SHP77 (cell line): ENCODE measurements at places on chromosomes 11 and 22.

GRCh38 chr11:29782447-29782846 lies 234.4 kb downstream of the KCNA4 start:
- no peak for DNase-seq

GRCh38 chr11:71240865-71241691 lies 11.3 kb downstream of the SHANK2 start:
- no peak for DNase-seq

DNA sequence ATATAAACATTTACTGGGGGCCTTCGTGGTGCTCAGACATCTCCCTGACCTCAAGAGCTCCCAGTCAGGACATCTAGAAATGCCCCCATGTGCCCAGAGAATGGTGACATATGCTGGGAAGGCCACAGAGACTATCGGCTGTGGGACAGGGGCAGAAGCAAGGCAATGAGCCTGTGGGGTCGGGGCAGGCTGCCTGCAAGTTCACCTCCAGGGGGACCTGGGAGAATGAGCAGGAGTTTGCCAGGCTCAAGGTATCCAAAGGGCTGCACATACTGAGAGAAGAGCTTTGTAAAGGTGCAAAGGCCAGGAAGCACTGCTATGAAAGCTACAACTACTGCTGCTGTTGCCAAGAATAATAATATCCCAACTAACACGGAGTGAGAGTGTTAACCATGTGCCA lies 233.9 kb downstream of the TENM4 start:
- no peak for DNase-seq

- DNase-seq = no peak
Measured at GRCh38 chr11:117910525-117910924, 18.7 kb downstream of the TMPRSS13 start.

- no peak for DNase-seq
Measured at GRCh38 chr22:31615491-31615860, 46.5 kb downstream of the PISD start.

DNA sequence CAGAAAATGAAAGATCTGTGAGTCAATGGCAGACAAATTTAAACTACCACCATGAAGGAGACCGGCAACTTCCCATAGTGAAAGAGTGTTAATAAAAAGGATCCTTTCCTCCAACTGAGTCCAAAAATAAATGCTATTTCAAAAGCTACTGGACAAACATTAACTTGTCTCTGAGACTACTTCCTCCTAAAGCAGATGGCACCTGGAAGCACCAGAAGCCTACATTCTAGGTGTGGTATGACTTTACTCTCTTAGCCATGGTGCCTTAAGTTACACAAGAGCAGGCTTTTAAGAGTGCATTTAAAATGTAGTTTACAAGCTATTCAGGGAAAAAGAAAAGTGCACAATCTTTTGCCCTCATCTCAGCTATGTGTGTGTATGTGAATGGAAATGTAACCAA lies 2.5 kb downstream of the ARHGAP32 start:
- DNase-seq = no peak

GRCh38 chr11:109728056-109728455 lies 306.1 kb downstream of the C11orf87 start:
- no peak for DNase-seq

DNA sequence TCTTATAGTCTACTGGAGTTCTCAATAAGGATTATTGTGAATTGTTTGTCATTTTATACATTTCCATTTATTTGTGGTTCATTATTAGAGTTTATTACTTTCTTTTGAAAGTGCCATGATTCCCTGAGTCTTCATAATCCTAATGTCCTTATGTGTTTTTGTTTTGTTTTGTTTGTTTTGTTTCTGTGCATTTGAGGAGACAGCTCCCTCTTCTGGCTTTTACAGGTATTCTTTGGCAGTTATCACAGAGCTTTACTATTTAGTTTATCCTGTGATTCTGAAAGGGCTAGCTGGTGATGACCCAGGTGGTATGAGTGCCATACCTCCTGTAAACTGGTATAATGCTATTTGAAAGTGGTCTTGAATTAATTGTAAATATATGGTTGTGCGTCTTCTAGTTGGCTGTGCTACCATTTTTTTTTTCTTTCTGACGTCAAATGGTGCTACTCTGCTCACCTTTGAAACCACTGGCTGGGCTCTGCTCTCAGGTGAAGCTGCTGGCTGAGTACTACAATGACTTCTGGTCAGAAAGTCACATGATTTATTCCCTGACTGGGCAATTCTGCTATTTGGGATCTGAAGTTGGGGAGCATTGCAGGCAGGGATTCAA lies 751.2 kb downstream of the JRKL start:
- peak; percentile 1 for DNase-seq

DNA sequence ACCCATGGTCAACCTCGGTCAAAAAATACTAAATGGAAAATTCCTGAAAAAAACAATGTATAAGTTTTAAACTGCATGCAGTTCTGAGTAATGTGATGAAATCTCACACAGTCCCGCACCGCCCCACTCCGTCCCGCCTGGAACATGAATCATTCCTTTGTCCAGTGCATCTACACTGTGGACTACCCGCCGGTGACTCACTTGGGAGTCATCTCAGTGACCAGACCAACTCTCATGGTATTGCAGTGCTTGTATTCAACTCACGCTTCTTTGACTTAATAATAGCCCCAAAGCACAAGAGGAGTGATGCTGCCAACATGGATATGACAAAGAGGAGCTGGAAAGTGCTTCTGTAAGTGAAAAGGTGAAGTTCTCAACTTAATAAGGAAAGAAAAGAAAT lies 48.8 kb downstream of the ARHGAP32 start:
- DNase-seq = no peak

GRCh38 chr11:114059278-114059983 lies at the start of gene ZBTB16:
ZBTB16 (plus strand) TSS chr11:114059711; CDS start chr11:114063301, 3,590 bp downstream.
- DNase-seq = no peak

DNA sequence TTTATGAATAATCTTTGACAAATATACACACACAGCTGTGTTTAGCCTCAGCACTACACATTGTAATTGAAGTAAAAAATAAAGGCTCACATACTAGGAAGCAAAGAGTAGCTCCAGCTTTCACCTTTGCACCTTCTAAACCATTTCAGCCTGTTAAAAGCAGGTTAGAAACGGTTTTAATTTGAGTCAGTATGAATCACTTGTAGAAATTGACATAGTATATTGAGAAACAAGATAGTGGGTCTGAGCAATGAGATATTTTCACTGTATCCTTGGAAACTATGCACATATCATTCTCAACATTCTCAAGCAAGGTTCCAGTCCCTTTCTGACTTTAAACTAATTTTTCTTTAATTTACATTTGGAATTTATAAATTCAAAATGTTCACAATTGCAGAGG lies 380.3 kb downstream of the AASDHPPT start:
- DNase-seq = no peak

DNA sequence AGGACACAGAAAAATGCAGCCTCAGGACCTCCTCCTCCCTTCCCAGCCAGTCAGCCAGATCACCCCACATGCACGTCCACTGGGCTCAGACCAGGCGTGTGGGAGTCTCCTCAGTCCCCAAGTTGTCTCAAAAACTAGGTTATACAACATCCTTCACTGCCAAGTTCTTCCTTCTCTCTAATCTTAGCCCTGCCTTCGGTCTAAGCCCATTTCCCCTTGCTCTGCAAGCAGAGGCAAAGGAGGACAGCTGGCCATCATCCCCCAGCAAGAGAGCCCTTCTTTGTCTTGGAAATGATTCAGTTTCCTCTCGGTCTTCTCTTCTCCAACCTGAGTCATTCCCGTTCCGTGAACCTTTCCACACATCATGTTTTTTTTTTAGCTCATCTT lies 14.0 kb upstream of the NRGN start:
- no peak for DNase-seq

DNA sequence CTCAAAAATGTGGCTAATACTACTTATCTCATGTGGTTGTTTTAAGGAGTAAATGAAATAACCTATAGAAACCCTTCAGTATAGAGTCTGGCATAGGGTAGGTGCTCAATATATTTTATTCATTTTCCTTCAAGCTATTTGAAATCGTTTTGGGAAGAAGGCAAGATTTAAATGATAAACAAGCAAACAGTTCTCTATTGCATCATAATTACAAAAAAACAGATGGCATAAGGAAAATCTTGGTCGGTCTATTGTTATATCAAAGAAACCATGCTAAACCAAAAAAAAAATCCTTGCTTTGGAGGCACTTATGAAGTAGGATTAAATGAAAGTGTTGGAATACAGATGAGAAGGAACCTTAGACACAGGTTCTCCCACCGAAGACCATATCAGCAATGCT lies 4.7 kb downstream of the ZNF202 start:
- no peak for DNase-seq

GRCh38 chr11:36240173-36240572 lies 49.1 kb downstream of the COMMD9 start:
- DNase-seq = no peak

DNA sequence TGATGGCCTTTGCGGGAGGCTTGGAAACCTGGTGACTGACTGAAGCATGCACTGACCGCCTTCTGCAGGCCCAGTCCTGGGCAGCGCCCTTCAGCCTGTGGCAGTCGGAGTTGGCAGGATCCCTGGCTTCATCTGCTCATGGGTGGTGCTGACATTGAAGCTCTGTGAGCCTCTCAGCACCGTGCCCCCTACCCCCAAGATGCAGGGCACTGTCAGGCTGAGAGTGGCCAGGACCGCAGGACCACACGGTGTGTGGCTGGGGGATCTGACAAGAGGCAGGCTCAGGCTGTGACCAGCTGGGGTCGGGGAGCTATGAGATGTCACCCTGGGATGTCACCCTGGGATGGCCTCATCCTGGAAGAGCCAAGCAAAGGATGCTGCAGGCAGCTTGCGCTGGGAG lies 32.7 kb downstream of the TBC1D22A start:
- DNase-seq = no peak

- DNase-seq = no peak
Measured at GRCh38 chr11:2484576-2485125, 39.8 kb downstream of the KCNQ1 start.

- no peak for DNase-seq
Measured at GRCh38 chr22:24091551-24092420, 80.7 kb downstream of the CABIN1 start.

DNA sequence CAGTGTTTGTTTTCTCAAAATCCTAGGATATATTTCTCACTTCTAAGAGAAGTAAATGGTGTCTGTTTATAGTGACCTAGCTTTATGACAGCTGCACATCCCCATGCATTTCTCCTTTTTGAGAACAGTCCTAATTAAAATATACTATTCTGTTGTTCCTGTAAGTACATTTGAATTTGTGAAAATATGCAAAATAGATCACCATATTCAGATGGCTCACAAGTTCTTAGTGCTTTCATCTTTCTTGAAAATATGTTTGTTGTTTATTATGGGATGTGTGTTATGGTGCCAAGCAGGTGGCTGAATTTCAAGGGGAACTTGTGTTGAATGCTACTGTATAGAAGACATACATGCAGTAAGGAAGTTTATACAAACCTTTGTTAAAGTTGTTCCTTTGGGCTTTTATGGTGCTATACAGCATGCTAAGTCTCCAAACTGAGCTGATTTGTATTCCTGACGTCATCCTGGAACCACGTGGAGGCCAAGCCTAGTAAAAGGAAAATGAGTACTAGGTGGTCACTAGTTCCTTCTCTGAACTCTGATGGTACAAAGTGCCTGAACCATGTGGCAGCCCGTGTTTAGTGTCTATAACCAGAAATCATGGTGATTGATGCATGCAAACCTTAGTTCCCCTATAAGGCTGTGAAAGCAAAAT lies 7.8 kb upstream of the VSTM5 start:
- DNase-seq = no peak

DNA sequence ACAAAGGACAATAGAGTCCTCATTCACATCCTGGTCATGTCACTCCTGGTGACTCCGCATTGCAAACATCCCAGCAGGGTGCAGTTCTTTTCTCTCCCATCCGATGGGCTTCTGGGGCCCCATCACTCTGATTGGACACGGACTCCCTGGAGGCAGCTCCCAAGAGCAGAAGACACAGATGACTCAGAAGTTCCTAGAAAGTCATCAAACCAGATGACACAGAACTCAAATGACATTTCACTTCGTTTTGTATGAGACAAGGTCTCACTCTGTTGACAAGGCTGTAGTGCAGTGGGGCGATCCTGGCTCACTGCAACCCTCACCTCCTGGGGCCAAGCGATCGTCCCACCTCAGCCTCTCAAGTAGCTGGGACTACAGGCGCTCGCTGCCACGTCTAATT lies 33.2 kb downstream of the ZNF195 start:
- DNase-seq = no peak

GRCh38 chr11:116814502-116814901 lies 8.6 kb downstream of the APOA4 start:
- DNase-seq = no peak

DNA sequence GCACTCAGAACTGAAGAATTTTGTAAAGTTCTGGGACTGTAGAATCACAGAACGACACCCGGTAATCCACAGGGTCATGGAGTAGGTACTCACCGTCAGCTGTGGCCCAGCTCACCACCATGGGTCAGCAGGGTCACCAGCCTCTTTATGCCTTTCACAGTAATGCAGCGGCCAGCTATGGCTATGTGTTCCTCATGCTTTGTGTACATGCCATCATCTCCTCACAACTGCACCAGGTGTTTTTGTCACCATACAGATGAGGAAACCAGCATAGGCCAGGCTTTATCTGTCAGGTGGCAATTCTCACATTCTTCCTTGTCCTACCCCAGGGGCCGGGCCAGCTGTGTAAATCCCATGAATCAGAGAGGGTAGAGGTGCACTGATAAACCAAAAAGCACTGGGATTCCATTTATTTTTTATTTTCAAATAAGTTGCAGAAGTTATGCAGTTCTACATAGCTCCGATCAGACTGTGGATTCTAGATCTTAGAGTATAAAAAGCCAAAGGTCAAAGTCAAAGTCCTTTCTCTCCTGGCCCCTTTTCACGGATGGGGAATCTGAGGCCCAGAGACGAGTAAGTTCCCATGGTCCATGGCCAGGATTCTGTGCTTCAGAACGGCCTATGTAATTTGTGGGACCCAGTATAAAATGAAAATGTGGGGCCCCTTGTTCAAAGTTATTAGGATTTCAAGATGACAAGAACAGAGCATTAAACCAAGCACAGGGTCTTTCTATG lies 17.5 kb downstream of the TSKU start:
- DNase-seq = no peak

DNA sequence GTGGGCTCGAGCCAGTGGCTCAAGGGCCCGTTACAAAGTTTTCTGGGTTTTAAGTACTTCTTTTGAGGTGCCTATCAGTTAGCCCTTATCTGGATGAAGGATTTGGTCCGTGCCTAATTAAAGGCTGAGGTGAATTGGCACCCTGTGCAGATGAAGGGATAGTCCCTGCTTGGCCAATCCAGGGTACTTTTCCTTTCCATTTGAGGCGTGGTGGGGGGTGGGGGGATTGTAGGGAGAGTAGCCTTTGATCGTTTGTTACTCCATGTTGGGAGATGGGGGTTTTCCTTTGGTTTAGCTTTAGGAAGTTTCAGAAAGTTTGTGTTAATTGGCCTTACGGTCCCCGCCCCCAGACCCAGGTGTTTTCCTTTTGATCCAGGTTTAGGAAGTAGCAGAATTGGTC lies 170.8 kb downstream of the DDX10 start:
- no peak for DNase-seq

GRCh38 chr11:123174196-123175183 lies 20.6 kb downstream of the CLMP start:
- DNase-seq = no peak
